Foreskin keratinocyte (primary cell): ENCODE measurements at places on chromosomes 1 and 21. TPM values are rescaled to one million over a fixed set of nuclear protein-coding genes. Genes with fewer than 3 reads are reported as not detected.

DNA sequence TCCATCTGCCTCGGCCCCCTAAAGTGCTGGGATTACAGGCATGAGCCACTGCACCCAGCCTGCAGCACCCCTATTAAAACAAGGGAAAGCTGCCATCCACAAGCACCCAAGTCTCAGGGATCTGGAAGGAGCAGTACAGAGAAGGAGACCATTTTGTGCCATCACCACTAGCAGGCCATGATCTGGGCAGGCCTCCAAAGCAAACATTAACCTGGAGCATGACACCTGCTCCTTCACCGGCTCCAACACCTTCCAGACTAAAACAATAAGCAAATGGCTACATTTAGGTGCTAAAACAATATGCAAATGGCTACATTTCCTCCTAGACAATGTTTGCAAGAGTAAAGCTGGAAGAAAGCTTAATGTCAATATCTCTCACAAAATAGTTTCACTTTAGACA, 16.7 kb downstream of the MEAF6 start:
- no peak for DNase-seq

DNA sequence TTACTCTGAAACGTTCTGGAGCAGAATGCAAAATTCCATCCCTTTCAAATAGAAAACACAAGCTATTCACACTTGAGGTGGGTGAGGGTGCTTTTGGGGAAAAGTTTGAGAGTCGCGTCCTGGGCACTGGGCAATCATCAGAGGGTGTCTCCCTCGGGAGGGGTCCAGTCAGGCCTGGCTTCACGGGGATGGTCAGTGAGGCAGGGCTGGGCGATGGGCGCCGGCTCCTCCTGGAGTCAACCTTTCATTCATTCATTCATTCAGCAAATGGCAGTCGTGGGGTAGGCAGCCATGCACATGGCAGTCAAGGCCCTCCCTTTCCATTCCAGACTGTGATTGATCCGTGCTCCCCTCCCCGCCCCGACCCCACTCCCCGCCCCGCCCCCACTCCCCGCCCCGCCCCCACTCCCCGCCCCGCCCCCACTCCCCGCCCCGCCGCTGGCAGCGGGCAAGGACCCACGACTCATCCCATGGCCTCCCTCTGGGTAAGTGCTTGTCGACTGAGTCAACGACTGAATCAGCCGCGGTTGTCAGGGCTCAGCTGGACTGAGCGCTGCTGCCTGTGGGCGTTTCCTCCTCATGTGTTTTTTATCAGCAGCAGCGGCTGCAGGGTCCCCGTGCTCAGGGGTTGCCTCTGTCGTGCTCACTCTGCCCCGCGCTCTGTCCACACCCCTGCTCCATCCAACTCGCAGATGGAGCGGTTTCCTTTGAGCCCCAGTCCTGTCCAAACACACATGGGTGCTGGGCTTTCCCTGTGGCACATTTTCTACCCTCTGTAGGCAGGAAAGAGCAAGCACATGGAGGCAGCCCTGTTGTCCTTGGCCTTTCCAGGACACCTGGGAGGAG, 12.5 kb upstream of the SPSB1 start:
- peak; percentile 68 for DNase-seq

- no peak for DNase-seq
Observed at GRCh38 chr1:227943381-227944089, 4.2 kb downstream of the WNT9A start.

- DNase-seq = no peak
Observed at GRCh38 chr1:165603810-165604209, 27.2 kb upstream of the MGST3 start.

DNA sequence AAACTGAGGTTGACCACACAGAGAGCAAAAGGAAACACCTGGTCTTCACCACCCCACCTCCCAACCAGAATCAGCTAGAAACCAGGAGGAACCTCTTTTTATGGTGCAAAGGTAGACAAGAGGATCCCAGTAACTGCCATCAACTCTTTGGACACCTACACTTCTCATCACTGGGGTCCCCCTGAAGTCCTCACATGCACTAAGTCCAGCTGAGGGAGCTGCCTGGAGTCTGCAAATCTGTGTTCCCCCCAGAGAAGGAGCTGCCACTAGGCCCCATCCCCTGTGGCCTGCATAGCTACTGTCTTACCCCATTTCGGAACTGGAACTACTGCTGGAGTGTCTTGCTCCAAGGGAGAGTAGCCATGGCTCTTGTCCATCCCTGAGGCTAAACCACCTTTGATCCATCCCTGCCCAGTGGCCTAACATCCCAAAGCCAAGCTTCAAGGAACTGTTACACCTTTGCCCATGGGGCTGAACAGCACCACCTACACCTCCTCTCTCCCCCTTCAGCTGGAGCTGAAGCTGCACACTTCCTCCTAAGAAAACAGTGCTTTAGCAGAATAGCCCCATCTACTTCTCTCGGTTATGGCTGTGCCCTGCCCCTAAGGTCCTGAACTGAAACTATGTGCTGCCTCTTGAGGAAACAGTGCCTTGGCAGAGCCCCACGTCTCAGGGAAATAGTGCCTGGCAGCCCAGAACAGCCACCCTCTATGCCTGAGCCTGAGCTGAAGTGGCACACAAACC, 85.4 kb upstream of the CD53 start:
- no peak for DNase-seq

DNA sequence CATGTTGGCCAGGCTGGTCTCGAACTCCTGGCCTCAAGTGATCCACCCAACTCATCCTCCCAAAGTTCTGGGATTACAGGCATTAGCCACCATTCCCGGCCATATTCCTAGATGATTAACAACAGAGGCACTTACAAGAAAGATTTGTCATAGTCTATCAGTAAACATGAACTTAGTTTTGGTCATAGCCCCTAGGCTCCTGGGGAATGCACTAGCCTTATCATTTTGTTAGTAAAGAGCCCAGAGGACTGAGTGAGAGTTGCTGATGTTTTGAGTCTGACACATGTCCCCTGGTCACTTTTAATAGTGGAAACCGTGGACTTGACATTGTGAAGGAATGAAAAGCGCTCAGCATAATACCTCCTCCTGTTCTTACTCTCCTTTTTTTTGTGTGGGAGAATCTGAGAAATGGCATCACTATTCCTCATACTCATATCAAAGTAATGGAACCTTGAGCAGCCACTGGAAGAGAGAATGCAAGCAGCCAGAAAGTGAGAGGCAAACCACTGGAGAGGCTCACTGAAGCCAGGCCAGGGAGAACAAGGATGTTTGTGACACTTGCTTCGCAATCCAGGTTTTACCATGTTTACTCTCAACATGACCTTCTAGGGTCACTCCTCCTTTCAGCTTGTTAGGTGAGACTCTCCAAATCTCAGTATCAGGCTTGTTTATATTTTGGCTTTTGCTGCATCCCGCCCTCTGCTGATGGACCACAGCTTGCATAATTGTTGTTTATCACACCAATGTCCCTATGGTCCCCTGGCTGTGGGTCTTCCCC, 14.8 kb downstream of the ATP1B1 start:
- no peak for DNase-seq

GRCh38 chr1:18452550-18452949, 28.2 kb upstream of the KLHDC7A start:
- DNase-seq = no peak

DNA sequence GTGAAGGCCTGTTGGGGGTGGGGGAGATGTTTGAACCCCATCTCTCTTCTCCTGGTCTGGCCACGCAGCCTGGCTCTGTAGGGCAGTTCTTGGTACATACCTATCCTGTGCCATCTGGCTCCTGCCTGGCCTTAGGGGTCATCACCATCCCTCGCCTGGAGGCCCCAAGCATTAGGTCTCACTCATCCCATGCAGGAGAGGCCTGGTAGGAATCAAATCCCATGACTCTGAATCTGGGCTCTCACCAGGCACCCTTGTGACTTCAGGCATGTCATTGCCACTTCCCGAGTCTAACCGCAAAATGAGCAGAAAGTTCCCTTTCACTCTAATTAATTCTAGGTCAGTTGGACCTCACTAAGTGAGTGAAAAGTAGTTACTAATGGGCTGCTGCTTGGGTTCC, 37.2 kb downstream of the ETNK2 start:
- no peak for DNase-seq

DNA sequence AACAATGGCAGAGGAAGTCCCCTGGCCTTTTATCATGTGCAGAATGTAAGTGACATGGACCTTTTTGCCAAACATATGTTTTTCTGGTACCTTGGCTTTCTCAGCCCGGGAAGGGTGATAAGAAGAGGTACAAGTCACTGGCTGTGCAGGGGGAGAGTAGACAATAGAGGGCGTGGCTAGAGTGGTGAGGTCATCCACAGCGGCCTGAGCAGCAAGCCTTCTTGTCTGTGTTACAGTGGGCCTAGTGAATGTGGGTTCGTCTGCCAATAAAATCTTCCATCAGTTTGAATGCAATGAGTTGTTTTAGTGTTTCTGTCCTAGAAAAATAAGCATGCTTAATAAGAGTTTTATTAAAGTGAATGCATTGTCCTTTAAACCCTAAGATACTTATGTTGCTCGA, 59.0 kb upstream of the PGD start:
- peak; percentile 5 for DNase-seq

- peak; percentile 4 for DNase-seq
Observed at GRCh38 chr21:40194185-40194980, 327.1 kb downstream of the PCP4 start.

DNA sequence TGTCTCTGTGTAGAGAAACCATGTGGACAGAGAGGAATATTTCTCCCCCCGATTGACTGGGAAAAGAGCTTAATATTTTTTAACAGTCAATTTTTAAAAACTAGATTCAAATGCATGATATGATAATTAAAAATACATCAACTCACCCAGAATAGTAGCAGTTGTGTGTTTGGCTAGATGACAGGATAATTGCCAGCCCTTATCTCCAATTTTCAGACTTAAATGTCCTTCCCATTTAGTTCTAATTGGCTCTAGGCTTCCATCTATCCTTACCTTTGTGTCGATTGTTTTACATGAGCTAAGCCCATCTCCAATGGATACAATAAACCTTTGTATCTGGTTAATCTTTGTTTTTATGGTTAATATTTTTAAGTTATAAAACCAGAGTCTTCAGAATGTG, 23.9 kb upstream of the KIAA0040 start:
- DNase-seq = no peak

DNA sequence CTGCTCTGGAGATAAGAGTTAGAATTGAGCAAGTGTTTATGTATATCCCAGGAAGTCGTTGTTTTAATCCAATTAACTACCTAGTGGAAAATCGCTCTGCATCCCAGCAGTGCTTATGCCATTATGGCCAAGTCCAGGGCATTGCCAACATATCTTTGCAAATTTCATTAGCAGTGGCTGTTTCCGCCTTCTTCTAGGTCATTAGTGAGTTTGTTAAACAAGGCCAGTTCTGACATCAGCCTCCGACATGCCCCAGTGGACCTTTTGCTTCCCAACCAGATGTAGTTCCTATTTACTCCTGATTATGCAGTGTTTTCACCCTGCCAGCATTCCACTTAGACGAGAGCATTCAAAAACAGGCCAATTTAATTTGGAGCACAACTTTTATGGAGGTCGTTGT, 106.8 kb upstream of the FAM78B start:
- DNase-seq = no peak

DNA sequence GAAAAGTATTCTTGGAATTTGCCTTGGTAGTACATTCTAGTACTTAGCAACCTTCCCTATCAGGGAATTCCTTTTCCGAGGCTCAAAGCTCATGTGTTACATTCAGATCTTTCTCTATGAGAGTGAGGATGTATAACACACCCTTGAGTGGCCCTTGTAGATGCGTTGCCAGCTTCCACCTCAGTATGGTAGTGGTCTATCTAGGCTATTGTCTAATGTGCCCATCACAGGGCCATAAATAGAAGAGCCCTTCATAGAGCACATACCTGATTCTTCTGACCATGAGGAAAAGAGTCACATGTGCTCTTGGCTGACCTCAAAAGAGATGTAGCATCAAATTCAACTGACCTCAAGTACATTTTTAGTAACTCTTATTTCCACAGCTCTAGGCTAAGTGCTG, 14.0 kb upstream of the ZC3H11B start:
- no peak for DNase-seq

DNA sequence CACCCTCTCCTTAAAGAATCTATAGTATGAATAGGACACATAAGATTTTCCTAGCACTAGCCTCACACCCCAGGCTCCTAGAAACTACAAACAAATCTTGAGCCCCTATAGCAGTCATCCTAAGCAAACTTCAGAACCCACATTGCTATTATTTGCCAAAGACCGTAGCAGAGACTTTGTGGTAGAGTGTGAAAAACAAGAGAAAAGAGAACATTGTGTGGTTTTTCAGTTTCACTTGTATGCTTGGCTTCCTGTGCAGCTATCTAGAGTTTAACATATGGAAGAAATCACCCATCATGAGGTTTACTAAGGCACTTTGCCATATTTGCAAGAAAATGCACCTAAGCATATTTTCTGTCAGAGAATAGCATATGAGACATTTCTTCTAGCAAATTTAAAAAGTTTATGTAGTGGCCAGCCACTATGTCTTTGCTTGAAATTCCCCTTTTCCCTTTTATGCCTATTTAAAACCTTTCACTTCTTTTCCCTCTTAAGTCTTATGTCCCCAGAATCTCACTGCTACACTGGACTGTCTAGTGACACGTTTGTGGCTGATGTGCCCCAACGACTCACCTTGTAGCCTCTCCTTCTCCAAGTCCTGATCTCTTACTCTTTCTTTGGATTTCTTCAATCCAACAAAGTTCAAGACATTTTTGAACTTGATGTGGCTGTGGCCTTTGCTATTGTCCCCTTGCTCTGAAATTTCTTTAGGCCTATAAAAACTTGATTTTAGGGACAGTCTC, 25.6 kb downstream of the CCDC190 start:
- DNase-seq = no peak

GRCh38 chr1:13600762-13601453, 17.3 kb downstream of the PDPN start:
- DNase-seq = no peak

GRCh38 chr1:24928689-24929397, 1.2 kb downstream of the RUNX3 start:
- no peak for DNase-seq

DNA sequence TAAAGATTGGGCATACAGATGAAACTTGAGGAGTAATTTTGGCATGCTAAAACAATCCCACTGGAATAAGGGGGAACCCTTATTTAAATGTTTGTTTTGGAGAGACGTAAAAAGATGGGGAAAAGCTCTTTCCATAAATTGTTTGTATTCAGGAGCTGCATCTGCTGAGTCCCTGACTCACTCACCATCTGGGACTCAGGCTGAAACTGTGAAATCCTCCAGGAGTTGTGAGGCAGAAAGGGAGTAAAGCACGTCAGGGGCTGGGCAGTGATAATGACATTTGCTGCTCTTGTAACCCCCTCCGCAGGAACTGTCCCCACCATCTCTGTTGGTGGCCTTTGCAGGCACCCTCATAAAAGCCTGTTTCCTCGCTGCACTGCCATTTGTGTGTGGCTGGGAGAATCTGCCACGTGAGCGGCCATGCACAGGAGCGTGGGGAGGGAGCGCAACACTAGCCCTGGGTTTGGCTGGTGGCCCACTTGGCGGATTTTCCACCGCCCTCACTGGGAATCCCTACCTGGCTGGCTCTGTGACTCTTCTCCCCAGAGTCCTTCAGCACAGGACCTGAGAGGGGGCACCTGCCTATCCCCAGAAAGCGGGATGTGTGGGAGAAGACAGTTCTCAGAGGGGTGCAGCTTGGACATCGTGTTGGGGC, 45.3 kb downstream of the ZSCAN20 start:
- no peak for DNase-seq

Gene KLF17
- total RNA-seq = not detected in 2 replicates

Gene LCE2B
- 0.21 and 0.58 TPM in 2 replicates for total RNA-seq

Gene IRF6
- total RNA-seq = 160 and 194 TPM in 2 replicates

Gene KCNK1
- total RNA-seq = 13.9 and 15.4 TPM in 2 replicates

Gene BATF3
- 0.35 and 0.37 TPM in 2 replicates for total RNA-seq

Gene PTPRU
- 16.1 and 17.5 TPM in 2 replicates for total RNA-seq

Gene OXCT2
- 0.20 and 0.32 TPM in 2 replicates for total RNA-seq

Gene NUAK2
- 15.1 and 21.6 TPM in 2 replicates for total RNA-seq

Gene CELA3A
- total RNA-seq = not detected in 2 replicates

Gene VASH2
- 0.14 and 0.27 TPM in 2 replicates for total RNA-seq

Gene FAM72D
- total RNA-seq = 2.7 and 4.8 TPM in 2 replicates

Gene VHLL
- not detected in 2 replicates for total RNA-seq
